ENCODE measurements at places on chromosomes 6 and 20. TPM values are rescaled to one million over a fixed set of nuclear protein-coding genes. Genes with fewer than 3 reads are reported as not detected.

The MLIP gene
- 2.2 TPM for total RNA-seq

- DNase-seq = no peak
Observed at GRCh38 chr20:33163856-33164762, 3.9 kb upstream of the BPIFA2 start.

DNA sequence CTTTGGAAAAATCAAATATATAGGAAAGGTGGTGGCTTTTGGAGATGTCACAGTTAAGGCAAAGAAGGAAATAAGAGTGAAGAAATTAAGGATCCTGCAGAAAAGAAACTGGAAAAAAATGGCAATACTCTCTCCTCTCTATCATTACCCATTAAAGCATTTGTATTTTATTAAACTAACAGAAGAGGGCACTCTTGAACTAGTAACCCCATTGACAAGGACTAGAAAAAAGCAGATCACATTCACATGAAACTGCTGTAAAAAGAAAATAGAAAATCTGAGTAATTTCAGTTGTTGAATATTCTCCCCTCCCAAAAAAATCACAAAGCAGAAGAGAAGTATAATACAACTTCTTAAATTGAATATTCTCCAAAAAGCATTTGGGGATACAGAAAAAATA is 104.1 kb upstream of the SLC35B3 start:
- no peak for DNase-seq

- DNase-seq = no peak
Observed at GRCh38 chr6:83061190-83061589, 4.5 kb downstream of the UBE3D start.

The CLPSL2 gene
- not detected for total RNA-seq

- DNase-seq = no peak
Observed at GRCh38 chr6:1591926-1592325, 17.8 kb upstream of the FOXC1 start.

The SLC24A3 gene
- total RNA-seq = 23.9 TPM

DNA sequence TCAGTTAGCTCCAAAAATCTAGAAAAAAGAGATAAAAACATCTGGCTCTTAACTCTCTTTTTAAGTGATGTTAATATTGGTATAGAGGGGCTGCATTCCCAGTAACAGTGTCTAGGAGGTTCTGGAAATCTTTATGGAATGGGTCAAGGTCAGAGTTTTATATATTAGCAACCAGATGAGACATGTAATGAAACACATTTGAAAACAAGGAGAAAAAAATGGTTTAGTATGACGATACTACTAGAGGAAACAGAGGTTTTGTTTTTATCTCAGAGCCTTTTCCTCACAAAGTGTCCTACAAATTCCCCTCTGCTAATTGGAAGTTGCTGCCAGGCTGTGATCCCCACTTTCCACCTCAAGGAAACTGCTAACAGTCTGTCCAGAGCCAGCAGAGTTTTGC is 100.6 kb upstream of the ISM1 start:
- DNase-seq = no peak

The ARFGEF3 gene
- 2.5 TPM for total RNA-seq

The TGM2 gene
- 449 TPM for total RNA-seq

GRCh38 chr6:19851241-19852089 is 14.3 kb downstream of the ID4 start:
- DNase-seq = no peak

The TMEM151B gene
- not detected for total RNA-seq

Data from aorta (tissue), 5 donors.